Lung microvascular endothelial cell (primary cell): ENCODE measurements at places on chromosomes 3 and 15. TPM values are rescaled to one million over a fixed set of nuclear protein-coding genes. Genes with fewer than 3 reads are reported as not detected.

GRCh38 chr15:61420546-61420945 is 191.4 kb upstream of the RORA start:
- DNase-seq: no peak

GRCh38 chr3:31010491-31010890 is 116.0 kb upstream of the GADL1 start:
- peak; percentile 19 for DNase-seq

DNA sequence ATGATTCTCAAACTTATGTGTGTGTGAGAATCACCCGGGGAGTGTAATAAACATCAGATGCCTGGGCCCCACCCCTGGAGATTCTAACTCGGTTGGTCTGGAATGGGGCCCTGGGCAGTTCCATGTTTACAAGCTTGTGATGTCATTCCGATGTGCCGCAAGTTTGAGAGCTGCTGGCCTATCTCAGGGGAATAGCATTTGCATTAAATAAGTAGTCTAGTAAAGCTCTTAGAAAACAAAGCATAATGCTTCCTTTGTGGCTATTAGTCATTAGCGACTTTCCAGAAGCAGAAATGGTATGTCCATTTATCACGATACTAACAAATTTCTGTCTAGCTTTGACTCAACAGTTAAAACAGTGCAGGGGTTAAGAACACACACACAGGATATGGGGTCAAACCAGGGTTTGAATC is 20.9 kb downstream of the PGBD4 start:
- peak; percentile 93 for DNase-seq

DNA sequence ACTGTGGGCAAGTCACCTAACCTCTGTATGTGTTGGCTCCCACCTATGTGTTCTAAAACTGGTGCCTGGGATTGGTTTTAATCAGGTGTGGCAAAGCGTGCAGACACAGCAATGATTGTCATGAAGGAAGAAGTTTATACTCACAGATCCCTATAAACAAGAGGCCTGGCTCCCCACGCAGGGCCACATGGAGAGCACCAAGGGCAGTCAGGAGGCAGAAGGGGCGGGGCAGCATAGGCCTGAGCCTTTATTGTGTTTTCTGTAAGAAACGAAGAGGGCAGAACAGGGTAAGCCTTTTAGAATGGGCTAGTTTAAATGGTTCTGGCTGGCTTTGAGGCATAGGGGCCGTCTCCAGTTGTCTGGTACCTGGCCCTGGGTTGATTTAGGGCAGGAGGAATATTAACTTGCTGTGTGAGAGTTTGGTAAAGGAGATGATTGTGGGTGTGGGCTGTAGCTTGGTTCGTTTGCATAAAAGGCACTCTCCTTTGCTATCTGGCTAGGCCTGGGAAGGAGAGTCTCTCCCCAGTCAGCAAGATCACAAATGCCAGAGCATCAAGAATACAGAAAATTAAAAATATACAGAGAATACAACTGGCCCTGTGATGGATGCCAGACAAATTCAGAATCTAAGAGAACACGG is 2.2 kb upstream of the FBXW12 start:
- DNase-seq: no peak

- DNase-seq: no peak
Measured at GRCh38 chr3:147843331-147843730, 434.2 kb downstream of the ZIC1 start.

DNA sequence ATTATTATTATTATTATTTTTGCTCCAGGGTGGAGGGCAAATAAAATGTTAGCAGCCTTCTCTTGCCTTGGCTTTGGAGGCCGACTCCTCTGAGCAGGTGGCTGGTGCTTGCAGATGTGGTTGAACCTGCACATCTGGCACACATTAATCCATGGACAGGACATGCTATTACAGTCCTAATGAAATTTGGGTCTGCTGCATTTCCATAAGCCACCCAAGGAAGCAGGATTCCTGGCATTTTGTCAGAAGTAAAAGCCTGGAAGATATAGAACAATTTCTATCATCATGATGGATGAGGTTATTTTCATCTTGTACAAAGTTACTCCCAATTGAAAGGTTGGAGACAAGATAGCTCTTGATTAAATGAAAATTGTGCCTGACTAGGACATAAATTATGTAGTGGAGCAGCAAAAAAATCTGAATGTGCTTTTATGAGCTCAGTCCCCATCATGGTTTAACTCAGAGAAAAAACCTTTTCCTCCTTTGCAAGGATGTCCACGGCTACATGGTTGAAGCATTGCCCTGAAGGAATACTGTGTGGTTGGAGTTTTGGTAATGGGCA is 130.9 kb upstream of the RGMA start:
- DNase-seq: no peak

DNA sequence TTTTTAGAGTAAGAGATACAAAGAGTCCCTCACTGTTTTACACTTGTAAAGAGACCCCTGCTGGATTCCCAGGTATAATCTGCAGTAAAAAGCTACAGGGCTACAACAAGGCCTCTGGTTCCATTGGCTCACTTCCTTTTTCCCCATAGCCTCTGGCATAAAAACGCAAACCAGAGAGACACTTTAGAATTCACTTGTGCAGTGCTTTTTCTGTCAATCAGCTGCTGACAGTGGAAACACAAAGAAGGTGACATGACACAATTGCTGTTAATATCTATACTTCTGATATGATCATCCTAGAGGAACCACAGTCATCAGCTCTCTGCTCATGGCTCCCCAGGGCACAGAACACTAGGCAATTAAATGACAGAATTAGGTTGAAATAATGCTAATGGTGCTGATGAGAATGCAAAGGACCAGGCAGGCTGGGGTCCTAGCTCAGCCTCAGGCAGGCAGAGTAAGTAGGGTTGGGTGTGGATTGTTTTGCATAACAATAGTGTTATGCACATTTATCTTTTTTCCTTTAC is 667.9 kb upstream of the CFAP20DC start:
- DNase-seq: no peak

DNA sequence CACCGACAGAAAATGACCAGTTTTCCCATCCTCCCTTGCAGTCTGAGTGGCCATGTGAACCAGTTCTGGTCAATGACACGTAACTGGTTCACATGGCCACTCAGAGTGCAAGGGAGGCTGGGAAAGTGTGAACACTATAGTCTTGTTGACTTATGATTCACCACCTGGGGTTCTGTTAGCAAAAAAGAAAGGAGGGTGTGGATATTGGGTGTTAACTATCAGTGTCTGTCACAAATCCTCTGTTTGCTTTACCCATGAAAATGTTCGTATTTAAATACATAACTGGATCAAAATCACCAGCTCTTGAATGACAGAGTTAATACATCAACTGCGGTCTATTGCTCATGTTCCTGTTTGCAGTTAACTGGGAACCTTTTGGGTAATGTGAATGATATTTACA is 92.3 kb downstream of the ADAMTSL3 start:
- DNase-seq: no peak

DNA sequence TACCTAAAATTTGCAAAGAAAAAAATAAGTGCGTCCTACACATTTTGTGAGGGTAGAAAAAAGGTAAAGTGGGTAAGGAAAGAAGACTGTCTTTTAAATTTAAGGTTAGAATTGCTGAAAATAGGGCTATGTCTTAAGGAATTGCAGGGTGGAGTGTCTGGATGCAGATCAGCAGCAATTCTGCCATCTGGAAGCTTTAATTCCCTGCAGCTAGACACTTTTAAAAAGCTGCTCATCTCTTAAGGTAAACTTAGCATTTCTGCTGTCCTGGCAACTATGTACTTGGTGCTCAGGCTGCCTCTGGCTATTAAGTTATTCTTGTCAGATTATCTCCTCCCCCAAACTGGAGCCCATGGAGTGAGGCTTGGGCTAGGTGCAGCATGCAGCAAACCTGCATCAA is 420.2 kb downstream of the SI start:
- DNase-seq: no peak

DNA sequence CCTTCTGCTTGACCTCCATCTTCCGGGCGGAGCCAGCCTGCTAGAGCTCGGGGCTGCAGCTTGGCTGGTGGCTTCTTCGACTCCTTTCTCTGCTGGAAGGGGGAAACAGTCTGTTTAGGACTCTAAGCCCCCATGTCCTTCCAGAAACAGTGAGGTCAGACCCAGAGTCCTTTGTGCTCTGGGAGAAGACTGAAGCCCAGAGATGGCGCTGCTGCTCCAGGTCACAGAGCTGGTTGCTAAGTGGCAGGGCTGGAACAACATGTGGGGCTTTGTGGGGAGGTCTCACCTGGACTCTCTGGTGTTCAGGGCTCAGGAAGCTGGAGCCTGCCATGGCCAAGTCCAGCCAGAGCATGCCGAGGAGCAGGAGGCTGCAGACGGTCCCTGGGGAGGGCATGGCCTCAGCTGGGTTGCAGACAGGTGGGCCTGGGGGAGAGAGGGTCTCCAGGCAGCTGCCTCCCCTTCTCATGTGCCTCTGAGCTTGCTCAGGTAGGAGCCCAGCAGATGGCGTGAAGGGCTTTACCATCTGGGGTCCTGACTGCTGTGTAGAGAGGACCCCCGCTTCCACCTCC is 2.9 kb downstream of the GHRL start:
- no peak for DNase-seq

- peak; percentile 64 for DNase-seq
Measured at GRCh38 chr3:141255846-141256261, 24.2 kb downstream of the PXYLP1 start.

GRCh38 chr15:53693729-53694475 is 65.6 kb downstream of the WDR72 start:
- DNase-seq: no peak

DNA sequence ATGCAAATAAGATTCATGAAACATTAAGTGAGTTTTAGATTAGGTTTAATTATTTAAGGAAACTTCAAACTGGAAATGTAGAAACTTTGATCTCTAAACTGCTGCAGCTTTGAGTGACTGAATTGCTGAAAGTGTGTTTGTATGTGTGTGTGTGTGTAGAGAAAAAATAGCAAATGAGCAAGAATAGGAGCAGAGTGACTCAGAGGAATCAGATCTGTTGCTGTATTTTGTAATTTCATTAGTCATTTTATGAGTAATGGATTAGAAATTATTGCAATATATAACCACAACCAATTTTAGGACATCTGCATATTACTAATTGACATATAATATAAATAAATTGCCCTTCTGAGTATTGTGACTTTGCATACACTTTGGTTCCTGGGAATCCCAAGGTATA is 52.8 kb upstream of the SLC9A9 start:
- DNase-seq: no peak

- peak; percentile 94 for DNase-seq
Measured at GRCh38 chr3:119637679-119638477, 22.5 kb downstream of the POPDC2 start.

GRCh38 chr3:47225310-47225906 is 57.2 kb downstream of the KIF9 start:
- no peak for DNase-seq

DNA sequence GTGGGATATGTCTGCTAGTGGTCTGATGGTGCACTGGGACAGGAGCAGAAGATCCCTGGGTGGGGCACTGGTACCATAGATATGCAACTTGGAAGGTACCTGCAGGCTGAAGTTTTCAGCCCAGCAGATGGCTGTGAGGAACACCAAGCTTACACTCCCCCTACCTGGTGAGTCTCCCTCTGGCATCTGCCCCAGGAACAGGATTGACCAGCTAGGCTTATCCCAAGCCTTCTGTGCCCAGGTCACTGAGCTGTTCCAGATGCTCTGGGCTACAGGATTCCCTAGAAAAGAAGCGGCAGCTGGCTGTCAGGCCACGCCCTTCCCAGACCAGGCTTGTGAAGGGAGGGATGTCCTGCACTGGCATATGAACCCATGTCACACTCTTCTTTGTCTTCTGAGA is 1130.0 kb downstream of the NAALADL2 start:
- no peak for DNase-seq

GRCh38 chr3:195099951-195100785 is 170.8 kb downstream of the XXYLT1 start:
- DNase-seq: no peak

DNA sequence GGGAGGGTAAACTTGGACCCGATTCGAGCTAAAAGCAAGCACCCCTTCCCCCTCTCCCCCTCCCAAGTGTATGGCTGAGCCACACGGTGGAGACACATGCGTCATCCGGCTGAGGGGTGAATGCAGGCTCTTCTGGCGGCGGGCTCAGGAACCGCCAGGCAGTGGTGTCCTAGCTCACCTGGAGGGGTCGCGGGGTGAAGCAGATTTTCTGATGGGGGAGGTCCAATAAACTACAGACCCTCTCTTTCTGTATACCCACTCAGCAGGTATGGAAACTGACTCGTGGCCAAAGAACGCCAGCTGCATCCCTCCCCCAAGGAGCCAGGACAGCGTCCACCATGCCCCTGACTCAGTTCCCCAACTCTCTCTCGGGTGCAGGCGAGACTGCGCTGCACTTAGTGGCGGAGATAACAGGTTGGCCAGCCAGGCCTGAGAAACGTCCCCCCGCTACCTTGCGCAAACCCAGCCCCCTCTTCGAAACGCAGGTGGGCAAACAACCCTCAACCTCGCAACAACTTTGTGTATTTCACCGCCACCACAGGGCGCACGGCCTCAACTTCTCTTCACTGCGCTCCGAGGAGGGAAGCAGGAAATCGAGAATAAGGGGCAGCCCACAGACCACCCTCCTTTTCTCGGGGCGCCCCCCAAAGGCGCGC is 1.3 kb downstream of the MAGI1 start:
- DNase-seq: peak; percentile 53

DNA sequence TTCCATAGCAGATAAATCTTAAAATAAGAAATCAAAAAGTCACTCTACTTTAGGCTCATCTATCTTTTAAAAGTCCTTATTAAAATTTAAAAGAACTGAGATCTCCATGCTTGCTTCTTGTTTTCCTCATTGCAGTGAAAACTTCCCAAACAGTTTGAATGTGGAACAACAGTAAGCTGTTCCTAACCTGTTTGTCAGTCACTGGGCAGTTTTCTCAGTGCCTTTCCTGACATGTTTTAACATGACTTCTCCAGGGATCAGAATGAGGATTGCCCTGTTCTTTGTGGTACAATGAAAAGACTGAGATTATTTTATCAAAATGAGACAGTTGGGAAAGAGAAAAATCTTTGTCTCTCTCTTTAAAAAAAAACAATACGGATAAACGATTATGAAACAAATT is 774 bp downstream of the GPR87 start:
- DNase-seq: no peak

GRCh38 chr3:122305818-122306621 is 19.0 kb upstream of the CSTA start:
- DNase-seq: no peak

DNA sequence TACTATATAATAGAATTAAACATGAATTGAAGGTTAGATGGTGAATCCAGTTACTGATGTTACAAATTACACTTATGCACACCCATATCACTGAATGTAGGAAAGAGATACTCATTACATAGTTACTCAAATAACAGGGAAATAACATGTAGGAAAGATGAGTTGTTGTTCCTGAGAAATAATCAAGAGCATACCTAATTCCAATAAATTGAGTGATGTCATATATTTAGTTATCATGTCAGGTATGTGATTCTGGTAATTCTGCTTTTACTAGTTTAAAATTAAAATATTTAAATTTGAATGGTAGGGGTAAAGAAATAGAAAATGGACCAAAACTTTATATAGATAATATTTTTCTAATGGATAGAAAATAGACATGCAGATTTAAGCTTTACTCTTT is 102.6 kb upstream of the MYZAP start:
- no peak for DNase-seq

Gene PLSCR2
- not detected in 2 replicates for total RNA-seq

Gene MESP2
- total RNA-seq: not detected in 2 replicates

Gene GP5
- total RNA-seq: under 0.01 and 0.20 TPM in 2 replicates

Gene KLHL18
- total RNA-seq: 14.9 and 15.5 TPM in 2 replicates

Gene SLC12A1
- not detected in 2 replicates for total RNA-seq

Gene P2RY12
- not detected in 2 replicates for total RNA-seq

Gene PLA2G4D
- total RNA-seq: not detected in 2 replicates

Gene ST3GAL6
- total RNA-seq: 24.8 and 30.8 TPM in 2 replicates
